ENCODE measurements at places on chromosomes 4 and X.

DNA sequence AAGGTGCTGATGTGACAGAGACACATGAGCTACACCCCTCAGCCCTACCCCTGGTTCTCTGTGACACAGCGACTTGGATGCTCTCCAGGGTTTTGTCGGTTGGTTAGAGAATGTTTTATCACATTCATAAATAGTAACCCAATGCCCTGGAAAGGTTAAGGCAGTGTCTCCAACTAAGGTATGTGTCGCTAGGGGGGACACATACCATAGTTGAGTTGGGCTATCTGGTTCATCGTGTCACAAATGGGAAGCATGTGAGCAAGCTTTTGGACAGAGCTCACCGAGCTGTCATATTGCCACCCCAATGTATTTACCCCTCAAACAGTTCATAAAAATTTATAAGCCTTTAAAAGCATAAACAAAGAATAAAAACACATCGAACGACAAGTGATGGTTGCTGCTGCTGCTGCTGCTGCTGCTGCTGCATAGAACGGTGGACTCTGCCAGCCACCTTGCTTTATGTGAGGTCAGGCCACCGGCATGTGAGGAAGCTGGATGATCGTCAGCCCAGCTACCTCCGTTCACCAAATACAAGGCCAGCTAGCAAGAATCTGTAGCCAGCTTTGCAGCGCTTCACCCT lies 55.9 kb downstream of the STOX2 start:
- no peak for DNase-seq

- no peak for DNase-seq
Measured at GRCh38 chr4:24637173-24637572, 52.8 kb upstream of the DHX15 start.

DNA sequence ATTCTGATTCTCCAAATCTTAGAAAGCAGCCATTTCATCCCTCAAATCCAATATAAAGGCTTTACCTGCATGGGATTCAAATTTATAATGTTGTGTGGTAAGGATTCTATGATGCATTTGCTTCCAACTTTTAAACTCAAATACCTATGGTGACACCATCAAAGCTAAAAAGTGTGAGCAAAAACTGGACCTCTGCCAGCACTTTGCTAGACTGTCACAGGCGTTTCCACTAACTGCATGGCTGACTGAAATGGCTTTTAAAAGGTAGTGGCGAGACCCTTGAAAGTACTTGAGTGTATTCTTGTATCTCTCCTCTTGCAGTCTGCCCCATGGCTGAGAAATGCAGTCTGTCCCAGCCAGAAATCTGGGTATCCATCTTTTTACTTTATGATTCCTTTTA lies 169.4 kb downstream of the AMELX start:
- DNase-seq, result no peak

DNA sequence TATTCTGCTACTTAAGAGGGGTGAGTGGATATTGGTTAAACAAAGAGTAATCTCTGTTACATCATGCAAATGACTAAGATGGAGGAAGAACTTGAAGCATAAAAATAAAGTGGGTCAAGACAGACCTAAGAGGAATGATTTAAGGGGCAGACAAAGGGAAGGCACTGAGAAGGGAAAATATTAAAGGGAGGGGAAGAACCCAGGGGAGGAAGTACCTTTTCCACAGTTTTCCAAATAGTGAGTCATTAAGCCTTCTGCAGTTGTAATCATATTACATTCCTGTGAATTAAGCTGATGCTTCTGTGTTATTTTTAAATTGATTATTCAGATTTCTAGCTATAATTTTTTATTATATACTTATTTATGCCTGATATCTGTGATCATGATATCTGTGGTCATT lies 253.3 kb downstream of the CENPC start:
- no peak for DNase-seq

DNA sequence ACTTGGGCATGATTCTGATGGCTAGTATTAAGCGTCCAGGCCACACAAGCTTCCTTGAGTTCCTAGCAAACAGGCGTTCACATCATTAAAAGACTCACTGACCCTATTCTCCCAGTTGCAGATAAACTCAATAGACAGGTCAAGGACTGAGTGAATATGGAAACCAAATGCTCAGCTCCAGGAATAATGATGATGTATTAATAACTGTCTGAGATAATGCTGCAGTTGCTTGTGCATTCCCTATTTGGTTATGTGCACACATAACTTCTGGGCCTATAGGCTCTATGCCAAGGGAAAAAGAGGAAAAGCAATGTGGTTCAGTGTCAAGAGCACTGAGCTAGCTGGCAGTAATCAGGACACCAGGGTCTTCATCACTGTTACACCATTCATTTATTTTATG lies 3.5 kb downstream of the RAB9B start:
- no peak for DNase-seq

DNA sequence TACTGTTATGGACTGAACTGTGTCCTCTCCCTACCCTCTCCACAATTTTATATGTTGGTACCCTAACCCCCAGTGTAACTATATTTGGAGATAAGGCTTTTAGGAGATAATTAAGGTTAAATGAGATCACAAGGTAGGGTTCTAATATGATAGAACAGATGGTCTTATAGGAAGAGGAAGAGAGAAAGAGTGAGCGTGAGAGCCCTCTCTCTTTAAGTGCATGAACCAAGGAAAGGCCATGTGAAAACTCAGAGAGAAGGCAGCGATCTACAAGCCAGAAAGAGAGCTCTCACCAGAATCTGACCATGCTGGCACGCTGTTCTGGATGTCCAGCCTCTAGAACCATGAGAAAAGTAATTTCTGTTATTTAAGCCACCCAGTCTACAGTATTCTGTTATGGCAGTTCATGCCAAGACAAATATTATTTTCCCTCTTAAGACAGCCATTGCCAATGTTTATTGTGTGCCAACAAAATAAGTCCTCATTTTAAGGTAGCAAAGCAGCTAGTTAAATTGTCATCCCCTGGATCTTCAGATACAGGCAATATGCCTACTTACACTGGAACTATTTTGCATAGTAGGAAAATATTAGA lies 336.2 kb downstream of the MID1IP1 start:
- no peak for DNase-seq

- no peak for DNase-seq
Measured at GRCh38 chr4:41426539-41426938, 111.4 kb upstream of the LIMCH1 start.
